ENCODE measurements at places on chromosomes 3 and 15. TPM values are rescaled to one million over a fixed set of nuclear protein-coding genes. Genes with fewer than 3 reads are reported as not detected.

DNA sequence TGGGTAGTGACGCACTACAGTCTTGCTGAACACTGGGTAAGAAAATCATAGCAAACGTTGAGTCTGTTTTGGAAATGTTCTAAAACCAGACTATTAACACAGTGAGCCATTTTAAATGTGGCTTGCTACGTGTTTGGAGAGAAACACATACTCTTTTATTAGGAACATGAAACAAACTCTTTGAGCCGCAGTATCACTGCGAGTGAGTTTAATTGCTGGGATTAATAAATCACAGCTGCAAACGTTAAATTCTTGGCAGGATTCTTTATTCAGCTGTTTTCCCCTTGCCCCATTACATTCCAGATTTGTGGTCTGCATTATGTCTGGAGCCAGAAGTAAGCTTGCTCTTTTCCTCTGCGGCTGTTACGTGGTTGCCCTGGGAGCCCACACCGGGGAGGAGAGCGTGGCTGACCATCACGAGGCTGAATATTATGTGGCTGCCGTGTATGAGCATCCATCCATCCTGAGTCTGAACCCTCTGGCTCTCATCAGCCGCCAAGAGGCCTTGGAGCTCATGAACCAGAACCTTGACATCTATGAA, 33.6 kb downstream of the BTD start:
- H3K36me3 ChIP-seq: no peaks in the 10 kb centered on the region
- H3K4me3 ChIP-seq: no peak overlapping the region
- peaks cover 3% of the 10 kb centered on the region for H3K4me1 ChIP-seq
- H3K27ac ChIP-seq: no peak overlapping the region
- DNase-seq: no peak

Gene HGD
- not detected for total RNA-seq

Gene GABRB3
- 170 TPM for total RNA-seq

GRCh38 chr3:48187579-48188265, 495 bp downstream of the CDC25A start:
- peak overlapping the region; percentile 85 for H3K27ac ChIP-seq
- no peaks in the 10 kb centered on the region for H3K27me3 ChIP-seq
- peak overlapping the region; percentile 91 for H3K4me3 ChIP-seq
- peaks cover 36% of the 10 kb centered on the region for H3K36me3 ChIP-seq
- peak; percentile 75 for DNase-seq
- peaks cover 19% of the 10 kb centered on the region for H3K4me1 ChIP-seq

Gene CYP1A2
- not detected for total RNA-seq

DNA sequence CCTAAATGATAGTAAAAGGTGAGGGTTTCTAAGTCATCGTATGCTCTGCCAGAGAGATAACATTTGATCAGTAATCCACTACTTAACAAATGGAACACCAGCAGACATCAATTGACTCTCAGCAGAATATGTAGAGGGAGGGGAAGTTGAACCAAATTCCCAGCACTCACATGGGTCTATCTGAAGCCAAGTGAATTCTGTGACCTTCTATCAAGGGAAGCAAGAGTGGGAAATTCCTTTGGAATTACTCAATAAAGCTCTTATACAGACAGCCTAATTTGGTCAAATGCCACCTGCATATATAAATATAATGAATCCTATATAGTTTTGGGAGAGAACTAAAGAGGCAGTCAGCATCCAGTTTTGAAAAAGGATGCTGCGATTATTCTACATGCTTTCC, 15.8 kb upstream of the KCNMB2 start:
- no peaks in the 10 kb centered on the region for H3K36me3 ChIP-seq
- no peak overlapping the region for H3K4me3 ChIP-seq
- H3K27ac ChIP-seq: no peak overlapping the region
- H3K27me3 ChIP-seq: no peaks in the 10 kb centered on the region

DNA sequence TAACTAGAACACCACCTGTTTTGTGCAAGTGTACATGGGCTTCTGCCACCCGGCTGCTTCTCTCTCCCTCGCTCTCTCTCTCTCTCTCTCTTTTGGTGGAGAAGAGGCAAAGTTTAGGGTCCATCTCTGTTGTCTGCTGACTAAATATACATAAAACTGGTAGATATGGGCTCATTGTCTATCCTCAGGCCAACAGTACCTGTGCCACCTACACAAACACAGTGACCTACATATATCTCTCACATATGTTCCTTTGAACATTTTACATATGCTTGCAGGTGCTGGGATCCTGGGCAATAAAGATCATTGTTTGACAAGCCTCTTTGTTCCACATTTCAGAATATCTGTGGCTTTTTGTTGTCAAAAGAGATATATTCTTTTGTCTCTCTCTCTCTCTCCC, 256.3 kb upstream of the KCNH8 start:
- H3K27me3 ChIP-seq: no peaks in the 10 kb centered on the region
- no peak overlapping the region for H3K27ac ChIP-seq
- H3K4me3 ChIP-seq: no peak overlapping the region
- no peaks in the 10 kb centered on the region for H3K36me3 ChIP-seq
- DNase-seq: no peak
- H3K4me1 ChIP-seq: no peaks in the 10 kb centered on the region

Gene SPESP1
- not detected for total RNA-seq

GRCh38 chr3:32310918-32311839, 72.7 kb downstream of the CMTM8 start:
- H3K27me3 ChIP-seq: no peaks in the 10 kb centered on the region
- no peak overlapping the region for H3K4me3 ChIP-seq
- no peaks in the 10 kb centered on the region for H3K4me1 ChIP-seq
- no peaks in the 10 kb centered on the region for H3K36me3 ChIP-seq

Gene HYAL1
- 0.88 TPM for total RNA-seq

- H3K27me3 ChIP-seq: no peaks in the 10 kb centered on the region
- no peaks in the 10 kb centered on the region for H3K36me3 ChIP-seq
- H3K27ac ChIP-seq: no peak overlapping the region
- no peak overlapping the region for H3K4me3 ChIP-seq
- peaks cover 26% of the 10 kb centered on the region for H3K4me1 ChIP-seq
Measured at GRCh38 chr3:61872077-61872706, 310.8 kb downstream of the PTPRG start.

DNA sequence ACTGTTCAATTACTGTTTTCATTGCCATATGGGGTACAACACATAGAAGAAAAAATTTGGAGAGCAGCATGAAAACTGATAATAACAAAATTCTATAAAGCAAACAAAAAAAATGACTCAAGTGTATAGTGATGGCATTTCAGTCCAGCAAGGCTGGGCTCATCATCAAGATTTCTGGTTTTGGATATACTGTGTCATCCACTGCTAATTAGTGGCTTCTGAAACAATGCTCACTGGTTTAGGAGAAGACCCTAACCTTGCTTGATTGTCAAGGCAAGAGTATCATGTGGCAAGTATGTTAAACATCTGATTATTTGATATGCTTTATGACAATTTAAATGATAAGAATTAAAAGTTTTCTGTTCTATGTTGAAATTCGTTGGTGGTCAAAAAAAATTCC, 96.9 kb downstream of the RFX7 start:
- H3K27me3 ChIP-seq: no peaks in the 10 kb centered on the region
- peaks cover 13% of the 10 kb centered on the region for H3K36me3 ChIP-seq
- H3K4me3 ChIP-seq: no peak overlapping the region
- DNase-seq: no peak
- no peak overlapping the region for H3K27ac ChIP-seq
- no peaks in the 10 kb centered on the region for H3K4me1 ChIP-seq

- no peaks in the 10 kb centered on the region for H3K27me3 ChIP-seq
- no peak overlapping the region for H3K27ac ChIP-seq
- DNase-seq: no peak
Measured at GRCh38 chr3:184868477-184868876, 56.5 kb downstream of the VPS8 start.

GRCh38 chr3:138888560-138888959, 53.8 kb upstream of the PIK3CB start:
- H3K27ac ChIP-seq: no peak overlapping the region
- no peaks in the 10 kb centered on the region for H3K4me1 ChIP-seq
- no peaks in the 10 kb centered on the region for H3K27me3 ChIP-seq
- H3K36me3 ChIP-seq: no peaks in the 10 kb centered on the region
- H3K4me3 ChIP-seq: no peak overlapping the region
- DNase-seq: no peak

Gene SEMA3G
- 0.82 TPM for total RNA-seq

DNA sequence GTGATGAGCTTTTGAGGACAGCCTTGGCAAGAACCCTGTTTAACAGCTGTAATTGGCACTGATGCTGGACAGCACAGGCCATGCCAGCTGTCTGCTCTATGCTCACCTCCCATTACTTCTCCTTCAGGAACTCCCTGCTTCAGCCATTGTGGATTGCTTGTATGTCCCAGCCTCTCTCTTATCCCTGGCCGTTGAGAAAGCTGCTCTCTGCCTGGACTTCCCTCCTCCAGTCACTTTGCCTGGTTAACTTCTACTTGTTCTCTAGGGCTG, 444.5 kb downstream of the EPHB1 start:
- H3K27me3 ChIP-seq: peaks cover 4% of the 10 kb centered on the region
- H3K4me1 ChIP-seq: peaks cover 3% of the 10 kb centered on the region
- no peaks in the 10 kb centered on the region for H3K36me3 ChIP-seq
- peak; percentile 37 for DNase-seq

DNA sequence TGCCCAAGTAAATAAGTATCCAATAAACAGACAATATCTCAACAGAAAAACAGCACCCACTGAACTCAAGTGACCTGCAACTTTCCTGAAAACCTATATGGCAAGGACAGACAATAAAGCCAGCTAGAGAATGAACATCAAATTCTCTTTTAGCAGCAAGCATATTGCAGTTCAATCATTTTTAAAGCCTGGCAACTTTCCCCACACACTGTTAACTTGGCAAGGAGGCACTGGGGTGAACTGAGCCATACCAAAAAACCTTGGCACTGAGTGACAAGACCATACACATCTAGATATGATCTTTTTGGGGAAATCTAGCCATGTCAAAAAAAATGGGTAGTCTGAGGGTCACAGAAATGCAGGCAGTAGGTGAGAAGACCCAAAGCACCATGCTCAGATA, 174.6 kb downstream of the STT3B start:
- peaks cover 4% of the 10 kb centered on the region for H3K4me1 ChIP-seq
- H3K4me3 ChIP-seq: no peak overlapping the region
- no peak for DNase-seq

Gene THAP10
- total RNA-seq: 2.4 TPM

Gene CCRL2
- total RNA-seq: not detected

GRCh38 chr15:36278219-36278618, 301.2 kb upstream of the CDIN1 start:
- H3K4me3 ChIP-seq: no peak overlapping the region
- no peak overlapping the region for H3K27ac ChIP-seq
- H3K4me1 ChIP-seq: no peaks in the 10 kb centered on the region

DNA sequence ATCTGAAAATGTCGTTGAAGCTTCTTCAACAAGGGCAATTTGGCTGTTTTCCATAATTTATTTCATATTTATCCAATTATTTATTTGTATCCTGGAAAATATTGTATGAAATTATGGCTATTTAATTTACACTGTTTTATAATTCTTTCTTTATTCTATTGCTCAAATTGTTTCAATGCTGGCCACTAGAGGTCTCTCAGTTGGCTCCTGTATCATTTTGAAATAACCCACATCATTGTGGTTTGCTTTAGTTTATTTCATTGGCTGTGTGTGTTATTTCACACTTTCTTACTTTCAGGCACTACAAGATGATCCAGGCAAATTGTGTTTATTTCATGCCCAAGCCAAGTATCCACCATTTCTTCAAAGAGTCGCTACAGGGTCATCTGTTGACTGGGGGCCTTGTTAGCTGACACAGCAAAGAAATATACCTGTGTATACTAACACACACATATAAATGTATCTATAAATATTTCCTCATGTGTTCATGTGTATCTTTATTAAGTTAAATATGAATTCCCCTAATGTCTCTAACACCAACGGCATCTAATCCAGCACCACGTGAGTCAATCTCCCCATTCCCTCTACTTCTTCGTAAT, 86.2 kb downstream of the NPAP1 start:
- peak overlapping the region; percentile 27 for H3K4me3 ChIP-seq
- DNase-seq: no peak
- no peaks in the 10 kb centered on the region for H3K27me3 ChIP-seq
- no peak overlapping the region for H3K27ac ChIP-seq
- no peaks in the 10 kb centered on the region for H3K36me3 ChIP-seq

Gene TAGLN3
- total RNA-seq: 1.1 TPM

DNA sequence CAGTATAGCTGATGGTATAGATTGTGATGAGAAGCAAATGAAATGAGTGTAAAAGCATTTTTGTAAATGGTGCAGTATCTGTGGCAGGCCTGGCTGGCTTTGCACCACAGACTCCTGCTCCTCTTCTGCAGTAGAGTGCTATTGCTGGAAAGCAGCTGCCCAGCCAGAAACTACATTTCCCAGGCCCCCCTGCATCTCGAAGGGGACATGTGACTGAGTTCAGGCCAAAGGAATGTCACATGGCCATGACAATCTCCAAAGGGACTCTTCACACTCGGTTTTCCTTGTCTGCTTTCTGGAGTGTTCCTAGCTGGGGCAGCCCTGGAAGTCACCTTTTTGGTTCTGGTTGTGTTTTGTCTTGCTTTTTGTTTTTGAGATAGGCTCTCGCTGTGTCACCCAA, 277.1 kb downstream of the SUCLG2 start:
- H3K27ac ChIP-seq: no peak overlapping the region
- DNase-seq: peak; percentile 60
- peaks cover 6% of the 10 kb centered on the region for H3K4me1 ChIP-seq
- no peaks in the 10 kb centered on the region for H3K27me3 ChIP-seq
- no peak overlapping the region for H3K4me3 ChIP-seq

DNA sequence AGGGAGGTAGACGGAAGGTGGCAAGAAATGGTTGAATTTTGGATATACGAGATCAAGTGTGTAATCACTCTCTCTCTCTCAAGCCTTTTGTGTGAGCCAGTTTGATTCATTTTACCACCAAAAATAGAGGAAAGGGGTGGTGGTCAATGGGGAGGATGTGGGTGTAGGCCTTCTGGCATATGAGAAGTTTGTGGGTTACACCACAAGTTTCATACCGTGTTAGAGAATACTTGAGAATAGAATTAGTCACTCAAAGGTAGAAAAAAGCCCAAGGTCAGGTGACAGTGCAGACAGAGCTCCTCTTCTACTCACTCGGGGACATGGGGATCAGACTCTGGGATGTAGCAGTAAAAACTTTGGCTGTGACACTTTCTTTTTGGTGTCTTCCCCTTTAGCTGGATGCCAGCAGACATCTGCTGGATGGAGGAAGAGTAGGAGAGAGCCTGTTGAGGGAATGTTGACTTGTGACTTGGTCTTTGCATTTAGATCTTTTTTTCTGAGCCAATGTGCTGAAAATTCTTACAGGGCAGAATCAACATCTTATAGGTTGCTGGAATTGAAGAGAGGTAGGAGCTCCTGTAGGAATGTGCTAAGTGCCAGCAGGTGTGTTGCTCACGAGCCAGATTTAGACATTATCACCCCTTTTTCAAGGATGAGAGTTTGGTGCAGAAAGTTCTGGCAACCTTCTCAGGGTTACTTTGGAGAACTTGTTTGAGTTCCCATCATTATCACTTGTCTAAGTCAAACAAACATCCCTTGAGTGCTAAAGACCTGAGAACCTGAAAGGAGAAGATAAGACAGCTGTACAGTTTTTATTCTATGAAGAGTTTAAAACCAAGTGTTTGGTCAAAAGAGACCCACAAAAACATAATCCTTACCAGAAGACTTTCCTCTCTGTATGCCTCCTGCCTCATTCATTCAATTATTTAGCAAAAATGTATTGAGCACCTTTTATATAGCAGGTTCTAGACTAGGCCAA, 43.9 kb upstream of the RYK start:
- no peaks in the 10 kb centered on the region for H3K27me3 ChIP-seq
- DNase-seq: no peak
- peaks cover 2% of the 10 kb centered on the region for H3K4me1 ChIP-seq
- no peak overlapping the region for H3K4me3 ChIP-seq

Gene HERC2
- 95.1 TPM for total RNA-seq

All from endodermal cell (in vitro differentiated cells).